Fibroblast of gingiva (primary cell): ENCODE measurements at places on chromosomes 4 and X.

DNA sequence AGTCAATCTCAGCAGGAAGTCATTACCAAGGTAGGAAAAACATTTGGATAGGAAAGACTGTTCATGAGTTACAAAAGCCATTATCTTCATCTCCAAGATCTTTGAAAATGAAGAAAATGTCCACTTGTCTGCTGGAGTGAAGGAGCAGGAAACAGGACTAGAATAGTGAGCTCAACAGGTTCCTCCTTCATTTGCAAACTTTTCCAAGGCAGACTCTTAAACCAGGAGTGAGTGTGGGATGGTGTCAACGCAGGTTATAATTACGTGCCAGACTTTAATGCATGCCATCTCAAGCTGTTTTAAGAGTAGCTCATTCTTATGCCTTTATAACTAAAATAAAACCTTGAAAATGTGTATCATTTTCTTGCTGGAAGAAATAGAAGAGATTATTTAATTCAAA is 3.4 kb upstream of the REELD1 start:
- DNase-seq: no peak

DNA sequence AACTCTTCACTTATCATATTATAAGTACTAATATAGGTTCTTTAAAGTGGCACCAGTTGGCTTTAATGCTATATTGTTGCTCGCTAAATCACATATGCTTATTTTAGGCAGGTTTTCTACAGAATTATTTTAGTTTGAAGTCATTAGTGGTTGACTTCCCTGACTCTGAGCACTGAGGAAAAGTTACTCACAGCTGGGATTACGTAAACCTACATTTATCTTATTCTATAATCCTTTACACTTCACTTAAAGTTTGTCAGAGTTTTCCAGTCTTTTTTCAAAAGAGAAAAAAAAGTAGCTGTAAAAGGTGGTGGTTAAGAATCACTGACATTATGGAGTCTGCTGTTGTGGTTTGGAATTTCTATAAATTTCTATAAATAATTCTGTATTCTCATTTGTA is 5.8 kb downstream of the UGT2B4 start:
- no peak for DNase-seq

DNA sequence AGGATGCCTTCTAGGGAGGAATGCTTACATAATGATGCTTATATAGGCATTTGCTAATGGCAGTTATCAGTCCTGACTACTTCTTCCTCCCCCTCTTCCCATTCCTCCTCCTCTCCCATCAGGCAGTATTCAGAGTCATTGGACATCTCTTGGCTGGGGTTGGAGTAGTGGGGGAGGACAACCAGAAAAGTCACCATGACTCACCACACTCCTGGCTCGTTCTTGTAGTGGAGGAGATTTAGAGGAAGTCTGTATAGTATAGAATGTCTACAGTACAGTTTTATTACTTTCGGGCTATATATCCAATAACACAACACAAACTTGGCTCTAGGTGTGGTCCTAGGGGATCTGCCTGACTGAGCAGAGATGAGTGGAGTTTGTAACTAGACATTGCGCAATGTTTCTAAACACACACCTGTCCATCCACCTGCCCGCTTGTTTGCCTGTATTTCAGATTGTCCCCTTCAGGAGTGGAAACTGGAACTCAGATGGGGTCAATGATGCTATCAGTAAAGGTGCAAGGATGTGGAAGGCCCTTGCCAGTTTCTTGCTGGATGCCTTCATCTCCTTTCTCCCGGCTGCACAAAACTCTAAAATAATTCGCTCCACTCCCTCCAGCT is 27.9 kb upstream of the KIAA1210 start:
- DNase-seq: no peak

DNA sequence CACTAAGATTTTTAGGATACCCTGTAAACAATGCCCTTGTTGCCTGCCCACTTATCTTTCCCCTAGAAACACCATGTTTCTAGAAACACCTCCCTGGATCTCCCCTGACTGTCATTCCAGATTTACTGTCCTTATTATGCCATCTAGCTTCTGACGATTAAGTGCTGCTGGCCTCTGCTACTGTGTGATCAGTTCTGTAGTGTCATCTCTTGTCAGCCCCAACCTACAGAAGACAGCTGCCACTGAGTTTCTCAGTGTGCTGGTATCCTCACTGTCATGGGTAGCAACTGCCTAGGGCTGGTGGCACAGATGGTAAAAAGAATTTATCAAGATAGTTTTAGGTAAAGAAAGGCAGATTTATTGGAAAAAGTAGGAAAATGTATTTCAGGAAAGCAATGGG is 68.7 kb upstream of the WWC2 start:
- no peak for DNase-seq

- no peak for DNase-seq
Observed at GRCh38 chr4:154616731-154617130, 4.3 kb upstream of the FGG start.

DNA sequence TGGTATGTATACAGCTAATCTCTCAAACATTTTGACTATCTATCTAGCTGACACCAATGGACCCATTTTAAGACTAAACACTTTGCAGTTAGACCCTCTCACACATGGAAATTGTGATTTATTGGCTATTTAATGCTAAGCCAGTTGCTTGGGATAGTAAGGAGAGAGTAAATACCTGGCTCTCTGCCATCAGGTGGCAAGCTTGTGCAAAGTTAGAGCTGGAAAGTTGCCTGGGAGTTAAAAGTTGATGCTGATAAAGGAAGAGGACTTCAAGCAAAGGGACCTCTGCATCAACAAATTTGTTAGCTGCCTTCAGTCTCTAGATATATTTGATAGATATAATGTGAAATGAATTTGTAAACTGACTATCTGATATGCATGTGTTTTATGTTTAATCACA is 61.1 kb downstream of the PACRGL start:
- no peak for DNase-seq

DNA sequence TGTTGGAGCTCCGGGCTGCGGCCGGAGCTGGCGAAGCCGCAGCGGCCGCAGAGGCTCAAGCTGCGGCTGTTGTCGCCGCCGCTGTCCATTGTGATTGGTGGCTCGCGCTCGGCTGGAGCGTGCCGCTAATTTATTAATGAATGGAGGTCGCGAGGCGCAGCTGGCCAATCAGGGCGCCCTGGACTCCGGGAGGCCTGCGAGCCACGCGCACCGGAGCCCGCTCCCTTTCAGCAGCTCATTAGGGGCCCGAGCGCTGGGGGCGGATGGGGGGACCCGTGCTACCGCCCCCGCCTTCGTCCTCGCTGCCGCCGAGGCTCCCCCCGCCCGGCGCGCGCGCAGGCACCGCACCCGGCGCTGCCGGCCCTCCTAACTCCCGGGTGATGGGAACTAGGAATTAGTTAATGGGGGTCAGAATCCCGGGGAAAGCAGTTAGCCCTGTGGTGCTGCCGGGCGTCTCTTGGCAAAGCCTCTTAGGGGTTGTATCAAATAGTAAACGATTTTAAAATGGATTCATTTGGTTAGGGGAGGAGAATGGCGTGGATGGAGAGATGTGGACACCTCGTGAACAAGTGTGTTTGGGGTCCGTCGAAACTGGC is 589 bp upstream of the NEUROG2 start:
- no peak for DNase-seq

- no peak for DNase-seq
Observed at GRCh38 chr4:174650711-174651355, 128.5 kb upstream of the HPGD start.

- DNase-seq: no peak
Observed at GRCh38 chr4:73055241-73055897, 14.1 kb downstream of the COX18 start.

GRCh38 chr4:169362607-169363006 is 91.9 kb upstream of the SH3RF1 start:
- DNase-seq: no peak

GRCh38 chrX:129116676-129117470 is 406.4 kb downstream of the SMARCA1 start:
- DNase-seq: no peak

GRCh38 chrX:9087271-9088040 is 53.5 kb upstream of the FAM9B start:
- DNase-seq: no peak

DNA sequence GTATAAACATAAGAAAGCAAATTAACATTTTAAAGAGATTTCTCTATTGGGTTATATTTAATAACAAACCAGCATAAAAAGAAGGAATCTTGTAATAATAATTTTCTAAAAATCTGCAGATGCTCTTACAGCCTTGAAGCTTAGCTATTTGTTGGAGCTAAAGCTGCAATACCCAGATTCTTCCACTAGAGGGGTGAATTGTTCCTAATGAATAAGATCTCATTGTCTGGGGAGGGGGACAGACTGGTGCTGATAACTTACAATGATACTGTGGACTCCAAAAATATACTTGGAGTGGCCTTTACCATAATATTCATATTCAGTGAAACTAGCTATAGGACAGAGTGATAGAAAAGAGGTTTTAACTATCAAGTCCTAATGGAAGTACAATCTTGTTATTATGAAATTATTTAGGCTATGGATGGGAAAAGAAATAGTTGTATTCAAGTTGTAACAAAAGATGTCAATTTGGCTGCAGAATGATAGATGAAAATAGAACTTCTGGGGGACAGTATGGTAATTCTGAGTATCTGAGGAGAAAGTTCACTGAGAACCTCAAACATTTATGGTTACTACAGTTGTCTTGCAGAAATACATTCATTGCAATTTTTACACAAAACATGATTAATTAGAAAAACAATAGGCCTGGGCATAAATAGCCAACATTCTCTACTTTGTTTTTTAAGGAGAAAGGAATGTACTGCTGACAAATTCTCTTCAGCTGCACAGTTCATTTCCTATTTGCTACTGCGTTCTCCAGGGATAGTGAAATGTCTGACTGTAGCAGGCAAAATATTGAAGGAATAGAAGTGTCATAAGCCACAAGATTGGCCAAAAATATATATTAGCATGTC is 443.3 kb downstream of the GBA3 start:
- no peak for DNase-seq

GRCh38 chr4:21848021-21848420 is 100.6 kb downstream of the KCNIP4 start:
- DNase-seq: no peak

- no peak for DNase-seq
Observed at GRCh38 chrX:23515028-23515427, 152.3 kb upstream of the PRDX4 start.

DNA sequence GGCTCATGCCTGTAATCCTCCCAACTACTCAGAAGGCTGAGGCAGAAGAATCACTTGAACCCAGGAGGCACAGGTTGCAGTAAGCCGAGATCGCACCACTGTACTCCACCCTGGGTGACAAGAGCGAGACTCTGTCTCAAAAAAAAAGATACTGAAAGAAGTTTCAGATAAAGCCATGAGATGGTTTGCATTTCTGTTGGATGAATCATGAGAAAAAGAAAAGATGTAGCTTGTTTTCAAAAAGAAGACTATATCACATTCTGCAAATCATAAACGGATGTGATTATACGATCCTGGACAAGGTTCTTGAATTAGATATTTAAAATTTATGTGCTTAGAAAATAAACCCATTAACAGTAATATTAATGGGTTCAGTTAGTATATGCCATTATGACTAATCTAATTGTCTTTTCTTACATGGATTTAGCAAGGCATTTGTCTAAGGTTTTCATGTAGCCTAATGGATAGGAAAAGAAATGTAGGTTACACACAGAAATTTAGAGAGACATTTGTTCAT is 345.9 kb downstream of the SLC7A11 start:
- DNase-seq: no peak

DNA sequence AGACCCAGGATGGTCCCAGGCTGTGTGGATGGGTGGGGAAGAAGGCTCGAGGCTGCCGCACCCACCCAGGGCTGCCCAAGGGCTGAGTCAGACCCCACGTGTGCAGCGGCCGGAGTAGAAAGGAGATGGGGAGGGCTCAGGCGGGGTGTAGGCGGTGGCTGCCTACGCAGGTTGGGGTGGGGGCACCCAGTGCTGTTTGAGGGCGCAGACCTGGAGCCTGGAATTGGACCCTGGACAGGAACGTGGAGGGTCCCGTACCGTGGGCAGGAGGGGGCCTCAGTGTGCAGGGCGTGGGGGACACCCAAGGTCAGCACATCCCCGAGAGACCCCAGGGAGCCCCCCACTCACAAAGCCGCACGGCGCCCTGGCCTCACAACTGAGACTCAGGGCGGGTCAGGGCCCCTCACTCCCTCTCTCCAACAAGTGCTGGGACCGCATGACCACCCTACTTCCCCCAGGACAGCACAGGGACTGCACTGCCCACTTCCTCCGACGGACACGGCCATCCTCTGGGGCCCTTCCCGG is 79.9 kb downstream of the FAM53A start:
- DNase-seq: no peak

- DNase-seq: no peak
Observed at GRCh38 chrX:31271615-31272471, 200.0 kb upstream of the FTHL17 start.

- DNase-seq: no peak
Observed at GRCh38 chrX:35150052-35150451, 207.5 kb downstream of the FAM47B start.

DNA sequence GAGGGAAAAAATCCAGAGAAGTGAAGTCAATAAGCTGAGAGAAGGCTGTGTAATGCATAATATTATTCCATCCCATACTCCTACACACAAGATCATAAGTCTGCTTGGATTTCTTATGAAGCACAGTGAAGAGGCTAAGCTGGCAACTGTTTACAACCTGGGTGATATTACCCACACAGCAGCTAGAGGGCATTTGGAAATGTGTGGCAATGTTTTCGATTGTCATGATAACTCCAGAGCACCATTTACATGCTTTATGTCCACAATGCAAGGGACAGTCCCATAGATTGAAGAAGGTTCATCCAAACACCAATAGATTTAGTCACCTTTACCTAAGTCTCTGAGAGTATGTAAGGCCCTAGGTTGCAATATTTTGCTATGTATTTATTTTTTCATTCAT is 412.2 kb downstream of the PPP3CA start:
- DNase-seq: peak; percentile 13

- DNase-seq: no peak
Observed at GRCh38 chr4:1014291-1015167, 3.1 kb downstream of the FGFRL1 start.

DNA sequence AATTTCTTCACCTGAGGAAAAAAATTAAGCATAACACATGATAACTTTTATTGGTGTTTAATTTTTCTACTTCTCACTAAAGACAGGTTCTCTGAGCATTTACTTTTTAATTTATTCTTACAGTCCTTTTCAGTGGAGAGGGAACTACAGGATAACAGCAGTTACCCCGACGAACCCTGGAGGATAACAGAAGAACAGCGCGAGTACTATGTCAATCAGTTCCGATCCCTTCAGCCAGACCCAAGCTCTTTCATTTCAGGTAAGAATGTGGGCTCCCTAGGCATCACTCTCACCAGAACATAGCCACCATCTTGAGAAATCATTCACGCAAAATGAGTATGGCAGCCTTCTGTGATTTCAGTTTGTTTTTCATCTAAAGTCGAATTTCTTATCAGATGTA is 100.8 kb downstream of the REPS2 start:
- no peak for DNase-seq
